ENCODE measurements at places on chromosomes 12 and 14. TPM values are rescaled to one million over a fixed set of nuclear protein-coding genes. Genes with fewer than 3 reads are reported as not detected.

DNA sequence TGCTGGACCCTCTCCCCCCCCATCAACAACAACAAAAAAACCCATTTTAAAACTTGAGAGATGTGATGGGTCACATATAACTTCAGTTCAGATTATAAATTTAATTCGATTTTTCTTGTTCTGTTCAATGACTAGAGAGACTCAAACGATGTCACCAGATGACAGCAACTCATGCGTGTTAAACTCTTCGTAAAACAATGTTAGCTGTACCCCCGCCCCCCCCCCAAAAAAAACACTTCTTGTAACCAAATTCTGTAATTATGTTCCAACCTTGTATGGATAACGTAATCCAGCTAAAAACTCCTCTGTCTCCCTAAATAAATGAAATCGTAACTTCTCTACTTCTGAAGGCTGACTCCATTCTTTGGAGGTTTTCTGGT, 614 bp upstream of the NACA start:
- H3K27ac ChIP-seq = peak overlapping the region; percentile 97
- H3K27me3 ChIP-seq = peaks cover 12% of the 10 kb centered on the region
- H3K36me3 ChIP-seq = peaks cover 6% of the 10 kb centered on the region
- H3K4me3 ChIP-seq = peak overlapping the region; percentile 99

- no peak for DNase-seq
- peaks cover 2% of the 10 kb centered on the region for H3K27me3 ChIP-seq
- H3K27ac ChIP-seq = no peak overlapping the region
- no peaks in the 10 kb centered on the region for H3K4me1 ChIP-seq
Observed at GRCh38 chr12:58757422-58757821, 162.9 kb downstream of the LRIG3 start.

DNA sequence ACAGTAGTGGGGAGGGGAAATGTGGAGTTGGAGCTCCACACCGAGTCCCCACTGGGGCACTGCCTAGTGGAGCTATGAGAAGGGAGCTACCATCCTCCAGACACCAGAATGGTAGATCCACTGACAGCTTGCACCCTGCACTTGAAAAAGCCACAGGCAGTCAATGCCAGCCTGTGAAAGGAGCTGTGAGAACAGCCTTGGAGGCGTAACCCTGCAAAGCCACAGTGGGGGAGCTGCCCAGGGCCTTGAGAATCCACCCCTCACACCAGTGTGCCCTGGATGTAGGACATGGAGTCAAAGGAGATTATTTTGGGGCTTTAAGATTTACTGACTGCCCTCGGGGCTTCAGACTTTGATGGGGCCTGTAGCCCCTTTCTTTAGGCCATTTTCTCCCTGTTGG, 12.5 kb downstream of the CTSG start:
- H3K27me3 ChIP-seq = peaks cover 2% of the 10 kb centered on the region
- no peak for DNase-seq
- no peak overlapping the region for H3K27ac ChIP-seq
- H3K4me1 ChIP-seq = no peaks in the 10 kb centered on the region
- no peak overlapping the region for H3K4me3 ChIP-seq
- no peaks in the 10 kb centered on the region for H3K36me3 ChIP-seq

MYH6 gene
- 1.6 TPM for total RNA-seq

DNA sequence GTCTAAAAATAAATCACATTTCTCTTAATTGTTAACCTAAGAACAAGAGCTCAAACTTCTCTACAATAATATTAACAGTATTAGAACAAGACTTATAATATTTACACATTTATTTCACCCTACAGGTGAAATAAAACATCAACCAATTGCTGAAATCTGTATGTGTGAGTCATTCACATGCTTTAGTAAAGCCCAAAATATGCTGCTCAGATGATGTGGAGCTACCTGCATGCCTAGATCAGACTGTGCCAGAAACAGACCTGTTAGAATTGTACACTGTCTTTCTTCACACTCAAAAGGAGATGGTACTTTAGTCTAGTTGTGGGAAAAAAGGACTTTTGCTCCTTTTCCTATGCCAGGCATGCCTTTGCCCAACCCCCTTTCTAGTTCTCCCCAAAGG, 54.7 kb downstream of the RPS6KA5 start:
- H3K27me3 ChIP-seq = no peaks in the 10 kb centered on the region
- DNase-seq = no peak
- H3K4me1 ChIP-seq = peaks cover 9% of the 10 kb centered on the region
- H3K36me3 ChIP-seq = no peaks in the 10 kb centered on the region
- H3K27ac ChIP-seq = no peak overlapping the region

GRCh38 chr14:100408350-100409002, 85.3 kb downstream of the SLC25A47 start:
- no peaks in the 10 kb centered on the region for H3K27me3 ChIP-seq
- H3K27ac ChIP-seq = no peak overlapping the region
- no peak overlapping the region for H3K4me3 ChIP-seq
- DNase-seq = no peak

DNA sequence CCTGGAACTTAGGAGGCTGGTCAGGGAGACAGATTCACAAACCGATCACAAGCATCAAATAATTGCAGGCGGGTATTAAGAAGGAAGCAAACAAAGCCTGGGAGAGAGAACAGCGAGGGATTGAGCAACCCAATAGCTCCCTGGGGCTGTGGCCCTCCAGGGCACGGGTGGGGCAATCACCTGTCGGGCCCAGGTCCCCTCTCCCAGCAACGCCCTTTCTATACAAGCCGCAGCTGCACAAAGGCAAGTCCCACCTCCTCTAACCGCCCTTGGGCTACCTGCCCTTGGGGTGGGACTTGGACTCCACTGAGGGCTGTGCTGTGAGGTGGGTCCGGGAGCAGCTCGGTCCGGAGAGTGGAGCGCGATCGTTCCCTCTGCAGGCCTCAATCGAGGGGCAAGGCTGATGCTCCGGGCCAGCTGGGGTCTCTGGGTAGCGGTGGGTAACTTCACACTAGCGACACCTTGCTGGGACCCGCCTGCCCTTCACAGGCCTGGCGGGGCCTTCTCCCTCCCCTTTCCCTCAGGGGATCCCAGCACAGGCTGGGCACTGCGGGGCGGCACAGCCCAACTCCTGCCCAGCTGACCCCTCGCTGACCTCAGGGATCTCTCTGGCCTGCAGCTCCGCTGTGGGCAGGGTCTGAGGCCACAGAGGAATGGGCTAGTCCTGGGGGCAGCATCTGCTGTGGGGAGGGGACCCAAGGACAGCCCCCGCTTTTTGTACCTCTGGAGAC, 8.0 kb downstream of the PHB2 start:
- H3K4me1 ChIP-seq = peaks cover 38% of the 10 kb centered on the region
- peaks cover 9% of the 10 kb centered on the region for H3K27me3 ChIP-seq
- DNase-seq = no peak
- peak overlapping the region; percentile 67 for H3K4me3 ChIP-seq
- peak overlapping the region; percentile 87 for H3K27ac ChIP-seq

DNA sequence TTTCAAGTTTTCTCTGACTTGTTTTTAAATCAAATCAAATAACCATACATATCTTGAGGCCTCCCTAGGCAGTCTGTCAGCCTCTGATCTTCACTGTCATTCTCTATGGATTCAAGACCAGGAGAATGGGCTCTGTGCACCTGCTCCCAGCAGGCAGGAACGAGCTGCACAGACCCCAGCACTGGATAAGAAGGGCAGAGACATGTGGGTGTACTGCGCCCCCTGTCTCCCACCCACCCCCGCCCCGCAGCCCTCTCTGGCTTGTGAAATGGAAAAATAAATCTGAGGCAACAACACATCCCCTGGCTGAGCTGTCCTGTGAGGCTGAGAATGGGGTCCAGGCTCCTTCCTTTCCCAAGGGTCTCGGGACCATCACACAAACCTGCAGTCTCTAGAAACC, 26.3 kb downstream of the CLMN start:
- DNase-seq = no peak
- peaks cover 3% of the 10 kb centered on the region for H3K27me3 ChIP-seq
- H3K27ac ChIP-seq = no peak overlapping the region
- no peak overlapping the region for H3K4me3 ChIP-seq

GRCh38 chr12:47023953-47024352, 55.5 kb upstream of the PCED1B start:
- H3K27me3 ChIP-seq = no peaks in the 10 kb centered on the region
- no peaks in the 10 kb centered on the region for H3K36me3 ChIP-seq
- H3K4me1 ChIP-seq = no peaks in the 10 kb centered on the region
- no peak overlapping the region for H3K4me3 ChIP-seq
- no peak overlapping the region for H3K27ac ChIP-seq
- DNase-seq = no peak

- H3K27me3 ChIP-seq = peaks cover 3% of the 10 kb centered on the region
- H3K4me3 ChIP-seq = no peak overlapping the region
- H3K4me1 ChIP-seq = peaks cover 2% of the 10 kb centered on the region
Observed at GRCh38 chr12:68630050-68630449, 19.4 kb downstream of the RAP1B start.

DNA sequence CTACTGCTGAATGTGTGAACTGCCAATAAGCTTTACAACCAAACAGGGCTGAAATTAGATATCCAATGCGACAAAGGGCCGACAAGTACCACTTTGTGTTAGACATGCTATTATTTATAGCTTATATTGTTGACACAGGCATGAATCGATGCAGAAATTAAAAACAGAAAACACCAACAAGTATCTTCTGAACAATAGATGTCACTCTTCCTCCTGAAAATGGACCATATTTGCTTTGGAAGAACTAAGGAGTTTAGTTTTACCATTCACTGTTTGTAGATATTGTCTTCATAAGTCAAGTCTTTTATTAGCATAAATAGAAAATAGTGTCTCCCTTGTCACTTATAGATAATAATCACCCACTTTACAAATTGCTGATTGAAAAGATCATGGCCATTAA, 86.5 kb downstream of the LRIG3 start:
- no peaks in the 10 kb centered on the region for H3K36me3 ChIP-seq
- no peaks in the 10 kb centered on the region for H3K27me3 ChIP-seq
- DNase-seq = no peak
- H3K27ac ChIP-seq = no peak overlapping the region

FAM90A1 gene
- not detected for total RNA-seq

GRCh38 chr12:80044694-80045046, 54.7 kb upstream of the OTOGL start:
- no peaks in the 10 kb centered on the region for H3K36me3 ChIP-seq
- H3K27ac ChIP-seq = no peak overlapping the region
- no peaks in the 10 kb centered on the region for H3K27me3 ChIP-seq
- no peak overlapping the region for H3K4me3 ChIP-seq

CLEC12A gene
- not detected for total RNA-seq

- no peaks in the 10 kb centered on the region for H3K4me1 ChIP-seq
- no peak overlapping the region for H3K27ac ChIP-seq
- no peak for DNase-seq
- no peak overlapping the region for H3K4me3 ChIP-seq
Observed at GRCh38 chr12:60930151-60930550, 1330.1 kb upstream of the USP15 start.

DNA sequence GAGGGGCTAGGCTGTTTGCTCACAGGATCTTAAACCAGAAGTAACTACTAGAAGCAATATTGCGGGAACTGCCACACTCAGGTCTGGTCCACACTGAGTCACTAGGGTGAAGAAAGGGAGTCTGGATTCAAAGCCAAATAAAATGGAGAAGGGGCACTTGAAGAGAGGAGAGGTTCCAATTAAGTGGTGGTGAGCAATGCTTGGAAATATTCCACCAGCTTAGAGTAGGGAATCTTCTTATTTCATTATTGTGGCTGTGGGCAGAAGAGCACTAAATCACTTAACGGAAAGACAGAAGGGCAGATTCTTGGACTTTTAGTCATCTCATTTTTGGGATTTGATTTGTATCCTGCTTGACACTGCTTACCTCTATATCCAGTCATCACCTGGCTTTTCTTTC, 48.6 kb upstream of the PPP1R12A start:
- no peaks in the 10 kb centered on the region for H3K4me1 ChIP-seq
- no peaks in the 10 kb centered on the region for H3K36me3 ChIP-seq
- no peak overlapping the region for H3K27ac ChIP-seq
- H3K27me3 ChIP-seq = no peaks in the 10 kb centered on the region
- no peak for DNase-seq

TEX52 gene
- total RNA-seq = not detected

LALBA gene
- total RNA-seq = not detected

- H3K4me3 ChIP-seq = no peak overlapping the region
- H3K36me3 ChIP-seq = no peaks in the 10 kb centered on the region
- peak overlapping the region; percentile 61 for H3K27ac ChIP-seq
- DNase-seq = no peak
- H3K27me3 ChIP-seq = peaks cover 3% of the 10 kb centered on the region
- H3K4me1 ChIP-seq = no peaks in the 10 kb centered on the region
Observed at GRCh38 chr14:103072595-103073366, 11.2 kb upstream of the LBHD2 start.

GRCh38 chr14:68888025-68888850, 90.9 kb downstream of the ACTN1 start:
- H3K27ac ChIP-seq = no peak overlapping the region
- H3K4me3 ChIP-seq = no peak overlapping the region
- no peaks in the 10 kb centered on the region for H3K4me1 ChIP-seq
- H3K36me3 ChIP-seq = peaks cover 36% of the 10 kb centered on the region
- H3K27me3 ChIP-seq = peaks cover 2% of the 10 kb centered on the region

GRCh38 chr12:26396402-26396801, 201.0 kb downstream of the SSPN start:
- H3K4me1 ChIP-seq = peaks cover 4% of the 10 kb centered on the region
- no peaks in the 10 kb centered on the region for H3K27me3 ChIP-seq
- no peak overlapping the region for H3K27ac ChIP-seq
- H3K4me3 ChIP-seq = no peak overlapping the region
- peaks cover 8% of the 10 kb centered on the region for H3K36me3 ChIP-seq
- DNase-seq = no peak

GRCh38 chr12:44544018-44544417, 332.1 kb downstream of the NELL2 start:
- H3K4me3 ChIP-seq = no peak overlapping the region
- H3K27ac ChIP-seq = no peak overlapping the region
- H3K4me1 ChIP-seq = peaks cover 12% of the 10 kb centered on the region
- no peaks in the 10 kb centered on the region for H3K27me3 ChIP-seq

NPFF gene
- not detected for total RNA-seq

DNA sequence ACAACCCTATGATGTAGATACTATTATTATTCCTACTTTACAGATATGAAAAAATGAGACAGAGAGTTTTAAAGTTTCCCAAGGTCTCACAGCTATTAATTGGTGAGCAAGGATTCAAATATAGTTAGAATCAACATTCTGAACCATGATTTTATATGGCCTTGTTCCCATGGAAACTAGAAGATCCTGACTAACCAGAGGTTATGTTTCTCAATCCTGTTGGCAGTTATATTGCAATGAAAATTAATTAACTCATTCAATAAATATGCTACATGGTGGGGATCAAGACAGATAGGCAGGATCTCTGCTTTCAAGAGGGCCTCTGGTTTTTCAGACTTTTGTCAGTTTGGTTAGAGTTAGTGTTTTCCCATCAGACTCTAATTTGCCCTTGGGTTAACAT, 9.3 kb upstream of the FUT8 start:
- no peak overlapping the region for H3K4me3 ChIP-seq
- DNase-seq = no peak
- H3K27me3 ChIP-seq = no peaks in the 10 kb centered on the region
- no peaks in the 10 kb centered on the region for H3K36me3 ChIP-seq
- H3K27ac ChIP-seq = no peak overlapping the region

GRCh38 chr14:92456215-92457015, 57.2 kb upstream of the RIN3 start:
- H3K27ac ChIP-seq = peak overlapping the region; percentile 70
- H3K36me3 ChIP-seq = no peaks in the 10 kb centered on the region
- H3K4me3 ChIP-seq = no peak overlapping the region
- H3K27me3 ChIP-seq = peaks cover 14% of the 10 kb centered on the region
- peaks cover 62% of the 10 kb centered on the region for H3K4me1 ChIP-seq
